ENCODE measurements at places on chromosomes 6 and 20. TPM values are rescaled to one million over a fixed set of nuclear protein-coding genes. Genes with fewer than 3 reads are reported as not detected.

The SPEF1 gene
- polyA plus RNA-seq: 0.16 TPM

The ULBP1 gene
- polyA plus RNA-seq: 0.03 TPM

The PSORS1C2 gene
- not detected for polyA plus RNA-seq

The TREM1 gene
- polyA plus RNA-seq: 0.66 TPM

The BMP7 gene
- polyA plus RNA-seq: 8.5 TPM

The PI3 gene
- not detected for polyA plus RNA-seq

The EGFL8 gene
- 22.8 TPM for polyA plus RNA-seq

The PCK1 gene
- polyA plus RNA-seq: 2.9 TPM

The MCCD1 gene
- polyA plus RNA-seq: not detected

The MRAP2 gene
- polyA plus RNA-seq: 0.92 TPM

The SPATA25 gene
- 3.8 TPM for polyA plus RNA-seq

The PEX7 gene
- polyA plus RNA-seq: 9.2 TPM

The BPIFB2 gene
- not detected for polyA plus RNA-seq

The ZC2HC1B gene
- polyA plus RNA-seq: not detected

The FOXP4 gene
- polyA plus RNA-seq: 18.0 TPM

The PBOV1 gene
- polyA plus RNA-seq: not detected

The SLC35F1 gene
- polyA plus RNA-seq: 0.92 TPM

The ZSCAN31 gene
- 10.1 TPM for polyA plus RNA-seq

The POM121L2 gene
- polyA plus RNA-seq: 0.03 TPM

The BTNL2 gene
- polyA plus RNA-seq: not detected

The GRIK2 gene
- polyA plus RNA-seq: 1.7 TPM

The RGS17 gene
- polyA plus RNA-seq: 0.68 TPM

The CGA gene
- not detected for polyA plus RNA-seq

The IMPG1 gene
- not detected for polyA plus RNA-seq

The HDGFL1 gene
- not detected for polyA plus RNA-seq

The BCAS1 gene
- polyA plus RNA-seq: 7.5 TPM

The FAM209B gene
- polyA plus RNA-seq: 0.28 TPM

The MAK gene
- polyA plus RNA-seq: 0.06 TPM

The RCAN2 gene
- polyA plus RNA-seq: 60.2 TPM

The PSORS1C1 gene
- 6.8 TPM for polyA plus RNA-seq

The ARMC12 gene
- polyA plus RNA-seq: 0.56 TPM

The NMBR gene
- polyA plus RNA-seq: 0.15 TPM

The ECI2 gene
- 50.3 TPM for polyA plus RNA-seq

The EIF6 gene
- polyA plus RNA-seq: 141 TPM

The CST4 gene
- not detected for polyA plus RNA-seq

The BFSP1 gene
- 2.0 TPM for polyA plus RNA-seq

All from urinary bladder (tissue), 4 donors.